ENCODE measurements at places on chromosomes 12 and 14. TPM values are rescaled to one million over a fixed set of nuclear protein-coding genes. Genes with fewer than 3 reads are reported as not detected.

Gene CACNA1C
- 5.7 TPM for total RNA-seq

Gene BMAL2
- total RNA-seq = 4.2 TPM

Gene IKBIP
- 7.1 TPM for total RNA-seq

Gene SYCP3
- total RNA-seq = 0.97 TPM

Gene TEX22
- total RNA-seq = 2.1 TPM

Gene SIX1
- total RNA-seq = 26.3 TPM

Gene NEUROD4
- 0.14 TPM for total RNA-seq
